ENCODE measurements at places on chromosomes 12 and 14.
A peak's percentile ranks its signal among the peaks of the same experiment; 100 is the strongest.

DNA sequence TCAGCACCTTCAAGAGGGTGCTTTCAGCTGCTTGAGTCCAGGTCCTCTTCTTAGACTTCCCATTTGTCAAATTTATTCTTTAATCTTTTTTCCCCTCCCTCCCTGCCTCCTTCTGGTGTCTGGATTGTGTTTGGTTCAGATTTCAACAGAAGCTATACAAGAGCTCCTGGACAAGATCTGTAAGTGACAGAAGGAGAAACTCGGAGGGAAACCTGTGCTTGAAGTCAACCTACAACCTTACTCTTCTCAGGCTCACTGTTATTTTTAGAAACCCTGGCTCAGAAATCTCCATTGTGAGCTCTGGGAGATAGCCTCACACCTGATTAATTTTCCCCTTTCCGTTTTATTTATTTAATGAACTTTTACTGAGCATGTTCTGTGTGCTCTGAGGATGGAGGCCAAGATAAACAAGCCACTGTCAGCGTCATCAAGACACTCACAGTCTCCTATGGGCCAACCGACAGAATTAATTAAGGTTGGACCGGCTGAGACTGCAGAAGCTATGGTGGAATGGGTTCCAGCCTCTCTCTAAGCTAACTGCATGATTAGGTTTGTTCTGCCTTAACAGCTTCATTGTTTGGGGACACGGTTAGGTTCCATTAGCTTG, 13.5 kb downstream of the PDE1B start:
- DNase-seq = no peak

DNA sequence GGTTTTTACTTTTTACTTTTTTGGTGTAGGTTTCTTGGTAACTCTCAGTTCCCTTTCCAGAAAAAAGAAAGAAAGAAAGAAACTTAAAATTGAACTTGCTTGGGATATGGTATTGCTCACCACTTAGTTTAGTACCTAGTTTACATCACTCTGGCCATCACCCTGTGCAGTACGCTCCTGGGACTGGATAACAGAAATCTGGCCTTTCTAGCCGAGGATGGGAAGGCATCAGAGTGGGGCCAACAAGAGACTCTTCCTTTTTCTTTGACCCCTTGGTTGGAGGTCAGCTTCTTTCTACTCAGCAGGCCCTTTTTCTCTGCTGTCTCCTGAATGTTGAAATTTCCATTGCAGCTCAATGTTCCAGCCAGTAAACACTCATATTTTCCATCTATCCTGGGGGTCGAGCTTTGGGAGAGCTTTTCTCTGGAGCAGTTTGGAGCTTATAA, 156.6 kb downstream of the TGFB3 start:
- peak; percentile 41 for DNase-seq

DNA sequence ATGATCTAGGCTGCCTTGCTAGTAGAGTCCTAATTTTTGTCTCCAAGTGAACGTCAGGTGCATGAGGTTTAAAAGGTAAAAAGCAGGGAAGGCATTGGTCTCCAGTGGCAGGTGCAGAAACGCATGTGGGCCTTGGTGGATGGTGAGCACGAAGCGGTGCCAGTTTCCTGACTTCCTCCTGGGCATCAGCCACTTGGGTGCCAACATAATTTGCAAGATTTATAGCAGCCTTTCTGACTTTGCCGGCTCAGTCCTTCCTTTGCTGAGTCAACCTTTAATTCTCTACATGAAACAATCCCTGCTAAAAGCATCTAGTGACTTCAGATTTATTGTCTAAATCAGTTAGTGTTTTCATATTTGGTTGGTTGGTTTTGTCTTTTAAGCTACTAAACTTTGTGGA, 355.7 kb upstream of the TMEM132C start:
- no peak for DNase-seq

DNA sequence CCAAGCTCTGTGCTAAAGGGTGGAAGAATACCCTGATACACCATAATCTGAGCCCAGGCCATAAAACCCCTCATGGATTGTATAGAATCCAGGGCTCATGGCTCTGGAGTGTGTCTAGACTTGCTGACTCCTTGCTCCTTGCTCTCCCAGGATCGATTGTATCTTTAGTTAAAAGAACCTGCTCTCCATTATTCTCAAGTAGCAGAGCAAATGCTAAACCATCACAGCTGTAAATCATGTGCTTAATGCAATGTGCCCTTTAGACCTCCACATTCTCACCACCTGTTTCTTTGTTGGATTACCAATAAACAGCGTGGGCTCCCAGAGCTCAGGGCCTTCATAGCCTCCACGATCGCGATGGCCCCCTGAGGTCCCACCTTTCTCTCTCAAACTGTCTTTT, 411.6 kb upstream of the FBXO33 start:
- DNase-seq = no peak

DNA sequence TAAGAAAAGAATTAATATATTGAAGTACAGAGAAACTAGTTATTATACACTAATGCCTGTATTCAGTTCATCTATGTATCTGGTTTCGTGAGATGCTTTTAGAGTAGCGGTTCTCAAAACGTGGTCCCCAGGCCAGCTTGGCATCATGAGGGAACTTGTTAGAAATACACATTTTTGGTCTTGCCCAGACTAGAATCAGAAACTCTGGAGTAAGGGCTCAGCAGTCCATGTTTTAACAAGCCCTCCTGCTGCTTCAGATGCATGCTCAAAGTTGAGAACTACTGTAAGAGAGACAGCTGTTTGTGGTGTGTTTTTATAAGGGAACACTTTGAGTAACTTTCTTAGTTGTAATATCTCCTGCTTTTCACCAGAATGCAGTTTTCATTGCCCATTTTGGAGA, 18.1 kb downstream of the GPATCH2L start:
- DNase-seq = no peak

DNA sequence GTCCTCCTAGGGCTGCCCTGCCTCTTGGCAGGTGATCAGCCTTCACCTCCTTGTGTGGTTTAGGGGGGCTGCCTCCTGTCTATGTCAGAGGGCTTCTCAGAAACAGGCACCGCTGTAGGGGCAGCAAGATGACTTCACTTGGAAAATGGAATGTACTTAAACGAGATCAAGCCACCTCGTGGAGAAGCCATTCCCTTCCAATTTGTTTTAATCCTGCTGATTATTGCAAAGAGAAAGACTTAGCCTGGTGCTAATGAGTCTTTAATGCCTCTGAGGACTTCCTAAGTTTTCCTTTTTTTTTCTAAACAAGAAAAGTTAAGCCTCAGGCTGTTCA, 62.3 kb upstream of the RFLNA start:
- peak; percentile 38 for DNase-seq

DNA sequence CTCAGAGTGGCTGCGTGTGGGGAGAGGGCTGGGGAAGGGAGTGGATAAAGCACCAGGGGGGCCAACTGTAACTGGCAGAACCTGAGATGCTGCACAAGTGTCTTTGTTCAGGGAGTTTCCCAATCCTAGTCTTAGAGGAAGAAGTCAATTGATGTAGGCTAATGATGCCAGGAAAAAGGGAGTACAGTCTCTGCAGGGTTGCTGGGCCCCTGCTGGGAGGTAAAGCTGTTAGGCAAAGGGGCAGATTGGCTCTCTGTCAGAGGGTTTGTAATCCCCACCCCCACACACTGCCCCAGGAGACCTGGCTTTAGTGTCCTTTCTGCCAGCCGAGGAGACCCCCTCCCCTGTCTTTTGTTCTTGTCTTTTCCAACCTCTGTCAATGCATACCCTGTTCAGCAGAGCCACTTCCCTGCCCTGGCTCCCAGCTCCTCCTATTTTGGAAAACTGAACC, 178.4 kb downstream of the KCNA5 start:
- no peak for DNase-seq

GRCh38 chr12:129599406-129599805, 304.4 kb downstream of the TMEM132D start:
- peak; percentile 63 for DNase-seq

GRCh38 chr14:90970167-90970600, 90.3 kb downstream of the RPS6KA5 start:
- DNase-seq = peak; percentile 24

DNA sequence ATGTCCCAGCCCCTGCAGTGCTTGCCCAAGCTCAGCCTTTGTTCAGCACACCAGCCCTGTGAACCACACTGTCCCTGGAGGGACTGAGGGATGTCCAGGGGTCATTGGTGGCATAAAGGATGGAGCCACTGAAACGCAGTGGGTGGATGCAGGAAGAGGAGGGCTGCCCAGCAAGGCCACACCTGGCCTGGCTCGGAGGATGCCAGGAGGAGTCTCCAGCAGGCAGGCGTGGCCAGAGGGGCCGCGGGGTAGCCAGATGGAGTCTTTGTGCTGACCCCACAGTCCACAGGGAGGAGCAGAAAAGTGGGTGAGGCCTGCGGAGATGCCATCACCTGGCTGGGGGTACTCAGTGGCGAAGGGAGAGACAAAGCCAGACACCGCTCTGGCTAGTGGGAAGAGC, 108.5 kb upstream of the C14orf180 start:
- no peak for DNase-seq

DNA sequence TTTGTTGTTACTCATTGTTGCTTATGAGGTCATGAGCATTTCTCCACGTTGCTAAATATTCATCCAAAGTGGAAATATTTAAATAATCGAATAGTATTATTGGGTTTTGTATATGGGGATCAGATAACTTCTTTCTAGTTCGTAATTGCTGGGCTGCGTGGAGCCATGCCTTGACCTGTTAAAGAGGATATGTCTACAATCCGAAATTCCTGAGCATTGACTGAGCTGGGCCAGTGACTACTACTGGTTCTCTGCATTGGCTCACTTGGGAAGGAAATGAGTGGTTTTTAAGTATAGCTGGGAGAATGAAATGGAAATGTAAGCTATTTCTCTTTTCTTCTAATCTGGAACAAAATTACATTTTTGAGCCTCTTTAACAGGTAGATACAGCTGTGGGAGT, 163.2 kb downstream of the RPL10L start:
- no peak for DNase-seq

DNA sequence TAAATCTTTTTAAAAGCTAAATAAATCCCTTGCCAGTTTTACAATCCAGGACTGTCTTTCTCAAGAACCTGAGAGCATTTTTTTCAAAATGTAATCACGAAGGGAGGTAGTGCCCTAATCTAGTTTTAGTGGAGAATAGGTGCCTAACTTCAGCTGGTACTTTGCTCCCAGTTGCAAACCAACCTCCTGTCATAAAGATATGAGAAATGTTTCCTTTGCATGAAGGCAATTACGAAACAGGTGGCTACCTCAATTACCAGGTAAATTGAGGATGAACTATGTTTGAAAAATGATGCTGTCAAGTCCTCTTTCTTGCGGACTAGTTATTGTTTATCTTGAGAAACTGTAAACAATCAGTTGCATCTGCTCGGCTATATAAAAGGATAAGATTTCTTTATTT, 437.9 kb downstream of the DAD1 start:
- DNase-seq = no peak

DNA sequence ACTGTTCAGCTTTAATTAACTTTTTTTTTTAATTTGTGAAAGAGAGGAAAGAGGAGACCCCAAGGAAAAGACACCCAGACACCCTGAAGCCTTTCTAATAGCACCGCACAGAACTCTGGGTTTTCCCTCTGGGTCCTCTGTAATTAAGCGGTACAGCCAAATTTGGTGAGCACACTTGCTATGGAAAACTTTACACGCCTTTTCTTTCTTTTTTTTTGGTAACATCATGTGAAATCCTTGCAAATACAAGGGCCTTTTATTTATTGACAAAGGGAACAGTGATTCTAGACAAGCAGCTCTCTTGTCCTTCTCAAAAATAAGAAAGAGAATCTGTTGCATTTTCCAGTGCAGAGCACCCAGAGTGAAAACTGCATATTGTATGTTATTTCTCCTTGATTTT, 44.4 kb upstream of the CPM start:
- no peak for DNase-seq

- DNase-seq = no peak
Measured at GRCh38 chr14:105881021-105881930, 354.9 kb downstream of the TMEM121 start.

DNA sequence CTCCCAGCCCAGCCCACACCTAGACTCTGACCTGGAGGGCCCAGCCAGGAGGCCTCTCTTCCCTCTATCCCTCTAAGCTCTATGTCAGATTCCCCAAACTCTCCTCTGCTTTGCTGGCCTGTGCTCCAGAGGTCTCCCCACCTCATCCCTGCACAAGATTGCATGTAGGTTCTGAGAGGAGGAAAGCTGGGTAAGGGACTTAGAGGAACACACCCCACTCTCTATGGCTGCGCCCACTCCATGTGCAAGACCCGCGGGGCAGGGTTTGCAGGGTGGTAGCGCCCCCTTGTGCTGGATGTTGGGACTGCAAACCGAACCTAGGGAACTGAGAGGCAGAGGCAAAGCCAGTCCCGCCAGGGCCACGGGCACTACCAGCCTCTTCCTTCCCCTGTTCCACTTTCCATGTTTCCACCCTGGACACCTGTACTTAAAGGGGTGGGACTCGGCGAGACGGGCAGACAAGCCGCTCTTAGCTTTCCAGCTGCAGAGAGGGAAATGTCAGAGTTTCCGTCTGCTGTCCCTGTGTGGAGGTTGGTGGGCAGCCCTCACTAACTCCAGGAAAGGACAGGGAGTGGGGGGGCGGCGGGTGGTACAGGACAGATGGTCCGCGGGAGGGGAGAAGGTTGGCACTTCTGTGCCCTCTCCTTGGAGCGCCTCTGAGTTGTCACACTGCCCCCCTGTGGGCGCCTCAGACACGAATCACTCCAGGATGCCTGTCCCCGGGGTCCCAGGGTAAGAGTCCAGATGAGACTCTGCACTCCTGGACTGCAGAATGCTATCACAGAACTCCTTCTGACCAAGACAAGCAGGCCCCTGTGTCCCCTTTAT, 16.8 kb downstream of the MMP14 start:
- DNase-seq = peak; percentile 82

DNA sequence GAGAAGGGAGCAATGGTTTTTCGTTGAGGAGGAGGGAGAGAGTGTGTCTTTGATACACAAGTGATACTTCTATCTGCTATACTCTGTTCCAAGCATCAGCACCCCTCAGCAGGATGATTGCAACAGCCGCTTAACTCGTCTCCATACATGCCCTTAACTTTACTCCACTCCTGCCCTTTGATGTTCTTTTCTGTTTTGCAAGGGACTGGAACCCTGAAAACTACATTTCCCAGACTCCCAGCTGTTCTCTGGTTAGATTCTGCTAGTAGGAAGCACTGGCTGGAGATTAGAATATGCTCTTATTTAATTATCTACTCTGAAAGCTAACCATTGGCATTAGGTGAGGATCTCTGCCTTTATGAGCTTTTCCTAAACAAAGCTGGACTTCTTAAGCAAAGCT, 23.5 kb upstream of the CRADD start:
- DNase-seq = no peak

- DNase-seq = peak; percentile 56
Measured at GRCh38 chr12:8038659-8039114, 6.2 kb downstream of the FOXJ2 start.

- DNase-seq = no peak
Measured at GRCh38 chr12:16229676-16230075, 47.8 kb downstream of the SLC15A5 start.

GRCh38 chr12:130827432-130827831, 11.6 kb downstream of the STX2 start:
- DNase-seq = no peak

GRCh38 chr12:27794818-27795584, 15.0 kb upstream of the MANSC4 start:
- no peak for DNase-seq

Data from fibroblast of skin of right biceps (primary cell).